Activated CD4-positive, alpha-beta T cell treated with anti-CD3 and anti-CD28 coated beads, Interleukin-2, amount 50 U/mL, for 48 hours (primary cell): ENCODE measurements at places on chromosomes 2 and 18.

GRCh38 chr18:63130176-63130575 is 189.4 kb downstream of the BCL2 start:
- no peak for DNase-seq

DNA sequence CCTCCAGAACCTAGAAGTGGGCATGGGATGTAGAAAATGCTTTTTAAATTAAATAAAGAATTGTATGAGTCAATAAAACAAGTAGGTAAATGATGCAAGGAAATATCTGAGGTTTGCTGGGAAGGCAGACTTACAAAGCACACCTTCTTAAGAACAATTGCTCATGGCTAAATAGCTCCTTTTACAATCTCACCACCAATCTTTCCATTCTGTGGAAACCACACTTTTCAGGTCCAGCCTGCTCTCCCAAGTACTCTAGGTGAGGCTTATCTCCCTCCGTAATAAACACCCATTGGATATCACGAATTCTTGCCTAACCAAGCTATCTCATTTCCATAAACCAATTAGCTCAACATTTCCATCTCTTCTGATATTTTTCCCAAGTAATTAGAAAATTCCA is 91.5 kb upstream of the SLC8A1 start:
- DNase-seq, result no peak

DNA sequence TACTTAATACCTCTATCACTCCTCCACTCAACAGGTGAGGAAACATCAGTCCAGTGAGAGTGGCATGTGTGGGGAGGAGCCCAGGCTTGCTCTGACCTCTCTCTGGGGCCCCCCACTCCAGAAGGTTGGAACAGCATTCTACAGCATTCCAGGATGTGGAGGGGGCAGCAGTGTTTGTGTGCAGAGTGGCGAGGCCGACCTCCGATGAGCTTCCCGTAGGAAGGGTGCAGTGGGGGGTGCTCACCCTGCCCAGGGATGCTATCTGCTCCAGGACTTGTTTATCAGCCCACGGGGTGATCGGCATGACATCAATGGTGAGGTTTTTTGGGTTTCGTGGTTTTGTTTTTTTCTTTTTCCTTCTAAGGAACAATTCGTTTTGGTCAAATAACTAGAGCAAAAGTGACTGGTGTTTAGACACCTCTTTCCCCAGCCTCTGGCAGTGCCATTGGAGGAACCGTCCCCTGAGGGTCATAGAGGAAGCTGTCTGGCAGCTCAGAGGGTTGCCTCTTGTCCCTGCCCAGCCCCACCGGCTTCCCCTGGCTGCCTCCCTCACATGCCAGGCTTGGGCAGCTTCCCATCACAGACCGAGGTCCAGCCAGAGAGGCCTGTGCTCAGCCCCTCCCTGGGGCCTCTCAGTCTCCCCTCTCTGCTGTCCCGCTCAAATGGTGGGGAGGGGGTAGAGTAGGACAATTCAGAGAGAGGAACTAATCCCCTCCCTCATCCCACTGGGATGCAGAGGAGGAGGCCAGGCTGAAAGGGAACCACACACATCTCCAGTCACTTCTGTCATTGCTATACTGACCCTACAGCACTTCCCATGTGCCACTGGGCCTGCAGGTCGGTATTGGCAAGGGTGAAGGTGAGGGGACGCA is 96.5 kb downstream of the ZFP36L2 start:
- DNase-seq, result peak; percentile 47

DNA sequence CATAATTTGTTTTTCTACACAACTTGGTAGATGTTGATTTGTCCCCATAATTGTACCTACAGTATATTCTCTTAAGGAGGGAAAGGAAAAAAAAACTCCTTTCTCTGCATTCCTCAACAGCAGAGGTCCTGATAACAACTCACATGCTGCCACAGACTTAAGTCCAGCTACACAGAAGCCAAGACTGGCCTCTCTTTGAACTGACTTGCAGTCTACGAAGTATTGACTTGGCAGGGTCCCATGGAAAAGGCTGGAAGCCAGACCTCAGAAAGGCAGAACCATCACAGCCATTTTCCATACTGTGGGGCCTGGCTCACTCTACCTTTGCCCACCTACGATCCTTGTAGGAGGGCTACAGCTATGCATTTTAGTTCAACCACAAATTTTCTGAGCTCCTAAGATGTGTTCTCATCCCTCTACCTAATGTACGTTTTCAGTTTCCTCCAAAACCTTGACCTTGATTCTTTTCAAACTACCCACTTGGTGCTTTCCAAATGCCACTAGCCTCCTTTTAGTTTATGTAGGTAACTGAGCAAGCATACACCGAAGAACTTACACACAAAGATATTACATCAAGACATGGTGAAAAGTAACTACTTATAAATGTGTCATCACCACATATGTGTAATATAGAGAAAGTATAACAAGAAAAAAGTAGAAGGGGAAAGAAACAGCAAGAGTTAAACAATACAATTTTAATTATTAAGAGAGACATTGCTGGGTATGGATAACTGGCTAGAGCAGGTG is 12.2 kb downstream of the LONRF2 start:
- no peak for DNase-seq

GRCh38 chr2:223886726-223887125 is 49.3 kb upstream of the AP1S3 start:
- DNase-seq, result no peak

DNA sequence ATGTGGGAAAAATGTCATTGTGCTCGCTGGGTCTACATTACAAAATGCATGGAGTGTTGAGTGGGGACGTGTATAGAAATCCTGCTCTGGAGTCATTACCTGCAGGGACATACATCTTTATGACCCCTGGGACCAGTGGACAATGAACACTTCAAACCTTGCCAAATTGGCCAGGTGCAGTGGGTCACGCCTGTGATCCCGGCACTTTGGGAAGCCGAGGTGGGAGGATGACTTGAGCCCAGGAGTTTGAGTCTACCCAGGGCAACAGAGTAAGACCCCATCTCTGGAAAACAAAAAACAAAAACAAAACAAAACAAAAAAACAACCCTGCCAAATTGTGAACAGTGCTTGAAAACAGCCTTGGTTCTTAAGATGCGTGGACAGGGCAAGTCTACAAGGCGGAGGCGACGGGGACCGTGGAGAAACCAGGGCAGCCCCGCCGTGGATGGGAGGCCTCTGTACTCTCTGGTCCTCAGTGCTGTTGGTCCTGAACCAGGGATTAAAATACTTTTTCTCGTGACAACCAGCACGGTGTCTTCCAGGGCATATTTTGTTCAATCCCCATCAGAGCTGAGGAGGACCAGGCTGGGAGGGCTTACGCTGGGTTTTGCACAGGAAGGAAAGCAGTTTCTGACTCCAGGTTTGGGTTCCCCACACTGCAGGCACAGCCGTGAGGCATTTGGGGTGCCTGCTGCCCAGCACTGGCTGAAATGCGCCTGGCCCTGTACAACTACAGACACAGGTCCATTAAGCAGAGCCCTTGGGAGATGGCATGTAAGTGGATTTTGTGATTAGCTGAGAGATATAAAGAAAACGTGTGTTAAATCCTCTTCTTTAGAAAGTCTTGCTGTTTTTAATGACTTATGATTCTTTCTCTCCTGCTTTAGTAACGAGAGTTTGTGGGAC is 13.7 kb downstream of the COLEC11 start:
- DNase-seq, result no peak

- no peak for DNase-seq
Observed at GRCh38 chr18:28682912-28683311, 506.0 kb upstream of the CDH2 start.
